NCI-H1092 treated with DMSO at 0.1 percent for 48 hours (cell line): ENCODE measurements at places on chromosomes 1 and 21.
A peak's percentile ranks its signal among the peaks of the same experiment; 100 is the strongest.

DNA sequence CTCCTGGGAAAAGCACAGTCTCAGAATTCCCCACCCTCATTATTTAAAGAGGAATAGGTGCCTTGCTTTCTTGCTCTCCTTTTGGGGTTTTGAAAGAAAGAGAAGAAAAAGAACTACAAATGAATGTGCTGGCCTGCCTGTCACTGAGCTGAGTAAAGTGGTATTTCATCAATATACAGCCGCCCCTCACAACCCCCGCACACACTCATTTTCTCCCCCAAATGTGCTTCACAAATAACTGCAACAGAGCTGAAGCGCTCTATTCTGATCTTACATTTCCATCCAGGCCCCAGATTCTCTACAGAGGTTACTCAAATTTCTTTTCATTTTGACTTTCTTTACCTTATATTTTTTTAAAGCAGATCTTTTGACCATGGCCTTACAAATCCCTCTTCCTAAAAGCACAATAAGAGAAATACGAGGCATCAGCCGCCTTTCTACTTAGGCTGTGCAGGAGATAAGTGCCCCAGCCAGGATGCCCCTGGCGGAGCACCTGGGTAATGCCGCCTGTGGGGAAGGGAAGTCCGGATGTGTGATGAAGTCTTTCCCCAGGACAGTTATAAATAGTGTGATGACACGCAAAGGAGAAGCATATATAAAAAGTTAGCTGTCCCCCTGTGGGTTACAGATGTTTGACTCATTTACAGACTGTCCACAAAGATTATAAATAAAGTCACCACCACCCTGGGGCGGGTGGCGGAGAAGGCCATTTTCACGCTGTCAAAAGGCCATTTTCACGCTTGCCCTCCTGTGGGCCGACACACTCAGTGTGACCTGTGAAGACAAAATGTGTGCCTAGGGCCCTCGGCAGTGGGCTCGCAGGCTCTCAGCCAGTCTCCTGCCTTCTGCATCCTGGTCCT, 6.5 kb downstream of the KCNN3 start:
- DNase-seq = no peak

DNA sequence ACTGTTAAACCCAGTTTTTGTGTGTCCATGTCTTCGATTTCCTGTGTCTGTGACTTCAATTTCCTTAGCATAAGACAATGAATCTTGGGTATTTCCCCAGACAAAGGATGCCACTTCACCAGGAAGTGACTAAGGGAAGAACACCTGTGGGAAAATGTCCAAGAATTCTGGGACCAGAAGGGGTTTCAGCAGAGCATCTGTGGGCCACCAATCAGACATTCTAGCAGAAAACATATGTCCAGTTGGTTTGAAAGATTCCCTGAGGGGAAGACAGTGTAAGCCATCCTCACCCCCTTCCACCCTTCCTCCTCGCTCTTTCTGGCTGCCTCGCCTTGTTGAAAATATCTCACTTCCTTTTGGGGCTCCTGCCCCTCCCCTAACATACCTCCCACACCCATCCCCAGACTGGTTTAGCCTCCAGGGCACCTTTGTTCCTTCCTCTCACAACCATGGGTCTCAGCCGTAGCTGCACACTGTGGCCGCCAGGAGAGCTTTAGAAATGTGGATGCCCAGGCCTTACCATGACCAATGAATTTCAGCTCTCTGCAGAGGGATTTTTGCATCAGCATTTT, 25.5 kb upstream of the IFNAR1 start:
- no peak for DNase-seq

GRCh38 chr1:239386453-239387303, at the start of gene CHRM3:
TSS of gene CHRM3 (plus strand) at chr1:239386568. CDS start at chr1:239907452, 520,884 bp downstream.
- DNase-seq = no peak

DNA sequence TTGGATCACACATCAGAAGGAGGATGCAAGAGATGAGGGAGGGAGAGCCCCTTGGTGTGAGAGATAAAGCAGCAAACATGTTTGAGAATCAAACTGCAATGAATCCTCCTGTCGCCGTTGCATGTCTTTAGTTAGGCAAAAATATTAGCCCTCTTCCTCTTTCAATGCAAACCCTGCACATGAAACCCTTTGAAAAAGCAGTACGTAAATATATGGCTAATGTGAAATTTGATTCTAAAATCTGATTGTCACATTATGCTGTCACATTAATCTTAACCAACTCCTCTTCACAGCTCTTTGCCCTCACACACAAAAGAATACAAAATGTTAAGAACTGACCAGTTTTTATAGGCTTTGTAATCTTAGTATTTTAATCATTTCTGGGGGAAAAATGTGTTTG, 63.4 kb downstream of the WDR64 start:
- no peak for DNase-seq

DNA sequence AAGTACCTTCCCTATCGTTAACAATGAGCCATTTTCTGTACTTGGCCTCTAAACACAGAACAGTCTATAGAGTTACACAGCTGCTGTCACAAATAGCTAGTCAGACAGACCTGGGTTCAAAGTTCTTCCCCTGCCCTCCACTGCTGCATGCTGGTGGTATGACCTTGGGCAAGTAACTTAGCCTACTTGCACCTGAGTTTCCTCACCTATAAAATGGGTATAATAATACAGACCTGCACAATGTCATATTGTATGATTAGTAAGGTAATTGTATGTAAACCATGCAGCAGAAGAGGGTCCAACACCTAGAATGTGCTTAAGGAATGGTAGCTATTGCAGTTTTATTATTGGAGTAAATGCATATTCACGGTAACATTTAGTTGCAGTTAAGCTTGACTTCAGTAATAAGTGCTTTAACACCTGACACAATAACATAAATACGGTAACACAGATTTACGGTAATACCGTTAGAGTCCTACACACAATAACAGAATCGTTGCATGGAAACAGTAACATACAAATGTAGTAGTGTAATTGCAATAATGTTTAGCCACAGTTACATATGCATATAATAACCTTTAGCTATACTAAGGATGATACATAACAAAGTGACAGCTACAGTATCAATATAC, 193.3 kb upstream of the CSF3R start:
- no peak for DNase-seq

GRCh38 chr1:1677718-1678580, 14.6 kb downstream of the SLC35E2B start:
- no peak for DNase-seq

DNA sequence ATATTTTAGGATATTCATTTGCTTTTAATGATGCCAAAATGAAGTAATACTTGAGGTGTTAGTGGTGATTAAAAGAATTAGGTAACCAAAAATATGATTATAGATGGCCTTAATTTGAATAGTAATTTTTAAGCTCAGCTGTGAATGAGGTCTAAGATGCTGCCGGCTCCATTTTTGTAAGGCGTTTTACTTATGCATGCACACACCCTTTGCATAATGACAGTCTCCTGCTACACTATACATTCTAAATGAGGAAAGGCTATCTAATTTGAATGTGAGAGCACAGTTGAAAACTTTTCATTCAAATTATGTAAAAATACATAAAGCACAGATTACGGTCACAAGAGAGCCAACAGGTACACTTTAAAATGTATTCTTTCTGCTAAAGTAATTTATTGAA, 41.6 kb downstream of the RGS21 start:
- no peak for DNase-seq

GRCh38 chr1:205840146-205840923, 9.6 kb downstream of the PM20D1 start:
- DNase-seq = no peak

- no peak for DNase-seq
These were observed 63.0 kb upstream of the BACH1 start for GRCh38 chr21:29235714-29236197.

GRCh38 chr1:109190189-109190588, 23.5 kb upstream of the SARS1 start:
- no peak for DNase-seq

- no peak for DNase-seq
These were observed 187.8 kb downstream of the TOMM20 start for GRCh38 chr1:234940841-234941240.

DNA sequence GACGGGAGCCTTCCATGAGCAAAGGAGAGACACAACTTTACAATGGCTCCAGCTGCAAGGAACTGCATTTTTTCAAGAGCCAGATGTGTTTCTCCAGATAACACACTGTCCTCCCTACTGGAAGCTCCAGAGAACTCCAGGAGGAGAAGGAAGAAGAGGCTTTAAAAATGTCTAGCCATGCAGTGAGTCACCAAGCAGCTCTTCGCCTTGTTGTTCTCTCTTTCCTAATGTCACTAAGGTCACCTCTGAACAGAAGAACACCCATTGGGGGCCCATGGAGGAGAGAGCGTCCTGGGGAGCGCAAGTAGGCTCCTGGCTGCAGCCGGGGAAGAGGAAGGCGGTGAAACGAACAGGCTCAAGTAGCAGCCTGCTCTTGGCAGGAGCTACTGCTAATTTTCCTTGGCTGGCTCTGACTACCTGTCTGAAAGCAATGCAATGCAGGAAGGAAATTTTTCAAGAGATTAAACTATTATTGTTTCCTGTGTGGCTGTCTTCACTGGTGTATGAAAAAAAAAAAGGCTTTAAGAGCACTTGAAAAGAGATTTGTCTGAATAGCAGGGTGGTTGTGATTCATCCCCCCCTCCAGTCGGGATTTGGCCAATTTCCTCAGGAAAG, 321.9 kb downstream of the SETD4 start:
- peak; percentile 36 for DNase-seq

GRCh38 chr21:35932232-35932911, 128.0 kb downstream of the SETD4 start:
- peak; percentile 80 for DNase-seq

- no peak for DNase-seq
These were observed 248.9 kb downstream of the PLPP3 start for GRCh38 chr1:56330391-56331026.

DNA sequence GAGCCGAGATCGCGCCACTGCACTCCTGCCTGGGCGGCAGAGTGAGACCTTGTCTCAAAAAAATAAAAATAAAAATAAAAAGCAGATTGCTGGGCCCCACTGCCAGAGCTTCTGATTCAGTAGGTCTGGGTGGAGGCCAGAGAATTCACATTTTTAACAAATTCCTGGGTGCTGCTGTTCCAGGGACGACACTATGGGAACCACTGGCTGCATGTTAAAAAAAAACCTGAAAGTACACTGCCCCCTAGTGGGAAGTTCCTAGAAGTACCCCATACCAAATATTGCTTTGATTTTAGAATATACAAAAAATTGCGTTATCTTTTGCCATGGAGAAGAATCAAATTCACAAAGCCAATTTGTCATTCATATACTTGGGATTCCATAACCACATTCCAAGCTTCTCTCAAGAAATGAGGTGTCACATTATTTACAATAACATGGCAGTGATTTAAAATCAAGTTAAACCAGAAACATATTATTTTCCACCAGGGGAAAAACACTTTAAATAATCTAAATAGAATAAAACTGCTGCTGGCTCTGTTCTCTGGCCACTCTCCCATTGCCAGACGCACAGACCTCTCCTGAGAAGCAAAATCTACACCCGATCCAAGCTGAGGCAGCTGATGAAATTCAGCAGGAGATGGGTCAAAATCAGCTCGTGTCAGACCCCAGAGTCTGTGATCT, 27.4 kb downstream of the SYF2 start:
- peak; percentile 62 for DNase-seq

DNA sequence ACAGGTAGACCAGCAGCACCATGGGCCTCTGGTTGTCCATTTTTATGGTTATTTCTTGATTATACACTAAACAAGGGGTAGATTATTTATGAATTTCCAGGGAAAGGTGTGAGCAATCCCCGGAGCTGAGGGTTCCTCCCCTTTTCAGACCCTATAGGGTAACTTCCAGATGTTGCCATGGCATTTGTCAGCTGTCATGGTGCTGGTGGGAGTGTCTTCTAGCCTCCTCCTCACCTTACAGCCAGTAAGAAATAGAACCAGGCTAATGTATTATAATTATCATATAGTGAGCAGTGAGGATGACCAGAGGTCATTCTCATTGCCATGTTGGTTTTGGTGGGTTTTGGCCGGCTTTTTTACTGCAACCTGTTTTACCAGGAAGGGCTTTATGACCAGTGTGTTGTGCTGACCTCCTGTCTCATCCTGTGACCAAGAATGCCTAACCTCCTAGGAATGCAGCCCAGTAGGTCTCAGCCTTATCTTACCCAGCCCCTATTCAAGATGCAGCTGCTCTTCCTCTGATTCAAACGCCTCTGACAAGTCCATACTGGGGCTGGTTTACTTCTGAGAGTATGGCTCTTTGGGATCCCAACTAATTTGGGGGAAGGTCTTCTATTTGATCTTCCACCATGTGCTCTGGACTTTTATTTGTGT, 13.5 kb upstream of the TINAGL1 start:
- no peak for DNase-seq

DNA sequence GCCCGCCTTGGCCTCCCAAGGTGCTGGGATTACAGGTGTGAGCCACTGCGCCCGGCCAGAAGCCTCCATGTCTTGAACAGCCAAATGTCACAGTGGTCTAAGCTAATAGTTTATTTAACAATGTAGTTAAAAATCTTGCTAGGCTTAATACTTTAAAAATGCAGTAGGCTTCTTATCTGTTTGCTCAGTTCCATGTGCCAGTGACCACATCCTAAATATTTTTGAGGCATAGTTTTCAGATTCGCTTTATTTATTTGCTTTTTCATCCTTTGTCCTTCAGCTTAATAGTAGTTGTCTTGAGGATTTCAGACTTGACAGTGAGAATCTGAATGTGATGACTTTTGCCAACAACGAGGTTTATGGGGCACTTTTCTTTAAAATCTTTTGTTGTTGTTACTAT, 59.9 kb upstream of the PRRX1 start:
- DNase-seq = no peak

DNA sequence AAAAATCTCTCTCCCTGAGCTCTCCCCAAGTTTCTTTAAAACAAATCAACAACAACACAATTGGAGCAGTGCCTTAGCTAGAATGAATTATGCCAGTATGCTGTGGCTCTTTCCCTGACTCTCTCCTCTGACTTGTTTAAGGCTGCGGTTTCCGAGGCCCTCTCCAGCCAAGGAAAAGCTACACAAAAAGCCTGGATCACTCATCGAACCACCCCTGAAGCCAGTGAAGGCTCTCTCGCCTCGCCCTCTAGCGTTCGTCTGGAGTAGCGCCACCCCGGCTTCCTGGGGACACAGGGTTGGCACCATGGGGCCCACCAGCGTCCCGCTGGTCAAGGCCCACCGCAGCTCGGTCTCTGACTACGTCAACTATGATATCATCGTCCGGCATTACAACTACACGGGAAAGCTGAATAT, 1.9 kb downstream of the S1PR1 start:
- DNase-seq = peak; percentile 65
